ENCODE measurements at places on chromosomes 7 and 10.
A peak's percentile ranks its signal among the peaks of the same experiment; 100 is the strongest.

DNA sequence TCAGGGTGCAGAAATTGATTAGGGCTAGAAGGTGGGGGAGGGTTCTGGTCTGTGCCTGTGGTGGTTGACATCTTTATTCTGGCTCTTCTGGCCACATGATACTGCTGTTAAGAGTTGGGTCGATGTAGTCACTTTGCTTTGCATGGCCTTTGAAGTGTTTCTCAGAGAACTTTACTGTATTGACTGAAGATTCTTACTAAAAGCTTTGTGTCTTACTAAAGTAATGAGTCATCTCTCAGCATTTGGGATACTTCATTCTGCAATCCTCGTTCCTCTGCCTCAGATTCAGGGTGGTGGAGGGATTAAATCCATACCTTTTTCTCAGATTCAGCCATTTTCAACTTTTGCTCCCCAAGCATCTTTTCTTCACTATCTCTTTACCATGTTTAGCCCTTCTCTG lies 38.6 kb downstream of the STEAP4 start:
- DNase-seq: no peak

- peak; percentile 8 for DNase-seq
Observed at GRCh38 chr10:43255634-43256431, 11.0 kb downstream of the RASGEF1A start.

- DNase-seq: peak; percentile 13
Observed at GRCh38 chr10:35232527-35232926, 103.8 kb upstream of the CCNY start.

GRCh38 chr7:114364151-114364550 lies 50.5 kb upstream of the FOXP2 start:
- DNase-seq: no peak
